ENCODE measurements at places on chromosomes 11 and 22. TPM values are rescaled to one million over a fixed set of nuclear protein-coding genes. Genes with fewer than 3 reads are reported as not detected.

The SHISA8 gene
- total RNA-seq = not detected

The LRFN4 gene
- 0.93 TPM for total RNA-seq

The GLB1L2 gene
- total RNA-seq = 0.68 TPM

The PATE3 gene
- total RNA-seq = not detected

The ENTHD1 gene
- not detected for total RNA-seq

The NPTXR gene
- 0.68 TPM for total RNA-seq

The CTSC gene
- total RNA-seq = 59.4 TPM

The MPZL2 gene
- 20.7 TPM for total RNA-seq

The TUB gene
- total RNA-seq = 0.81 TPM

The MIOX gene
- not detected for total RNA-seq

The C22orf31 gene
- not detected for total RNA-seq

The SLN gene
- total RNA-seq = not detected

The MS4A6E gene
- not detected for total RNA-seq

The TRIM64C gene
- not detected for total RNA-seq

The GNG3 gene
- total RNA-seq = not detected

The DEPDC7 gene
- total RNA-seq = 34.4 TPM

The MYOD1 gene
- total RNA-seq = not detected

The TBC1D10A gene
- total RNA-seq = 6.6 TPM

The PLAAT2 gene
- total RNA-seq = 2.2 TPM

The SSTR3 gene
- not detected for total RNA-seq

The CRYBB3 gene
- 0.40 TPM for total RNA-seq

The PTPRCAP gene
- 2.5 TPM for total RNA-seq

The SHANK2 gene
- 28.6 TPM for total RNA-seq

The ZBTB16 gene
- total RNA-seq = 13.1 TPM

The OR51B4 gene
- total RNA-seq = not detected

The SUN2 gene
- 104 TPM for total RNA-seq

The C1QTNF5 gene
- 4.4 TPM for total RNA-seq

The MSANTD2 gene
- 4.7 TPM for total RNA-seq

The HTR3A gene
- 0.18 TPM for total RNA-seq

The SEPTIN5 gene
- total RNA-seq = 2.0 TPM

The MRGPRX3 gene
- not detected for total RNA-seq

The ARHGAP20 gene
- 0.68 TPM for total RNA-seq

The ZC3H12C gene
- total RNA-seq = 4.5 TPM

The KRTAP5-9 gene
- not detected for total RNA-seq

The SLC5A4 gene
- 0.19 TPM for total RNA-seq

The OSBP2 gene
- 0.31 TPM for total RNA-seq

The BTBD18 gene
- total RNA-seq = not detected

The ZBTB3 gene
- total RNA-seq = 4.7 TPM

The HPX gene
- total RNA-seq = 4,649 TPM

The UBQLN3 gene
- total RNA-seq = 0.12 TPM

The SYT12 gene
- 10.1 TPM for total RNA-seq

The CARD18 gene
- total RNA-seq = not detected

The RPS3 gene
- total RNA-seq = 468 TPM

The MPPED2 gene
- 0.12 TPM for total RNA-seq

The IGSF9B gene
- total RNA-seq = 0.23 TPM

The OMP gene
- 1.9 TPM for total RNA-seq

The MAPK8IP1 gene
- 5.4 TPM for total RNA-seq

The LSP1 gene
- total RNA-seq = 6.2 TPM

The KRTAP5-5 gene
- total RNA-seq = not detected

The SMIM35 gene
- total RNA-seq = not detected

The PHOX2A gene
- not detected for total RNA-seq

The NCR3LG1 gene
- total RNA-seq = 0.15 TPM

The SIPA1 gene
- 21.1 TPM for total RNA-seq

The SLC16A8 gene
- not detected for total RNA-seq
